Inflammatory macrophage treated with lipopolysaccharide for 4 hours (primary cell): ENCODE measurements at places on chromosomes 12 and 14.

DNA sequence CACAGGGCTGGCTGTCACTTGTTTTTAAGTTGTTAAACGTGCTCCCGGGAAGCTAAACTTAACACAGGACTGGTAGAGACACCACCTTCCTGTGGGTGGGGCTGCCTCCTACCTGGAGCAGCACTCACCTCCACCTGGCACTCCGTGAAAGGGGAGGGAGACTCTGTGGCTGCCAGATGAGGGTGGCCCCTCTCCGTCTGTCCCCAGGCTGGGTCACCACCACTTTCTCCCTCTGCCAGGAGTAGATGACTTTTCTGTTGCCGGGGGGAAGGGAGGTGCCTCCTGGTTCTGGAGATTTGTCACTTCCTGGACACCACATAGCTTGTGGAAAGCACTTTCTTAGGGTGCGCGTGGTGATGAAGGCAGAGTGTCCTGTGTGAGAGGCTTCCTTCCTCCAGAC, 81.3 kb downstream of the WDR20 start:
- DNase-seq, result no peak

GRCh38 chr14:99579903-99580571, 24.0 kb downstream of the CCDC85C start:
- DNase-seq, result no peak

DNA sequence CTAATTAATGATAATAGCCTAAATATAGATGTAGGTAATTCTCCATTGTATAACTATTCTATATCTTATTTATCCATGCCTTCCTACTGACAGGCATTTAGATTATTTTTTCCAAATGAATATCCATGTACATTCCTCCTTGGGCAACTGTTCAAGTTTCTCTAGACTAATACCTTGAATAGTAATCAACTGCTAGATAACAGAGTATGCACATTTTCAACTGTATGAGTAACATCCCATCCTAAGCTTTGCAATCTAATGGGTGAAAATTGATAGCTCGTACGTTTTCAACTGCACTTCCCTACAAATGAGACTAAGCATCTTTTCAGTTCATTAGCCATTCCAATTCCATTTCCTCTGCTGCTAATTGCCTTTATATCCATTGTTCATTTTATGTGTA, 37.0 kb downstream of the YAF2 start:
- no peak for DNase-seq

DNA sequence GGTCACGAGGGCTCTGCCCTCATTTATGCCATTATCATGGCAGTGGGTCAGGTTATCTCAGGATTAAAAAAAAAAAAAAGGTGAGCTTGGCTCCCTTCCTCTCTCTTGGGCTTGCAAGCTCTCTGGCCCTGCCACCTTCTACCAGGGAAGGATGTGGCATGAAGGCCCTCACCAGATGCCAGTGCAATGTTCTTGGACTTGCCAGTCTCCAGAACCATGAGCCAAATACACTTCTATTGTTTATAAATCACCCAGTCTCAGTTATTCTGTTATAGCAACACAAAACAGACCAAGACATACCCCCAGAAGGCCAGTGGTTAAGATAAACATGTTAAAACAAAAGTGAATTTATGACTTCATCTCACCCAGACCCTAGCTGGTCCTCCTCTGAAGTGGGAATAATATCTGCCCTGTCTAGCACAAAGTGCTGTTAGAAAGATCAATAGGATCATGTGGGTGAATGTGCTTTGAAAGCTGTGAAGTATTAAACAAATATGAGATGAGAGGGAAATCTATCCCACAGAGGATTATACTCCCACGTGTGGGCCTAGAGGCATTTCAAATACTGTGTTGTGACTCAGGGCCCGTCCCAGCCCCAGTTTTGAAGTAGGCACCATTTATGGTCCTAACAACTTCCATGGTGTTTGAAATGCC, 88.6 kb downstream of the NINJ2 start:
- DNase-seq, result no peak
